DMS 273 treated with DMSO at 0.1 percent for 48 hours (cell line): ENCODE measurements at places on chromosomes 2 and 18.

- peak; percentile 22 for DNase-seq
Observed at GRCh38 chr18:77366720-77367641, 117.3 kb downstream of the GALR1 start.

DNA sequence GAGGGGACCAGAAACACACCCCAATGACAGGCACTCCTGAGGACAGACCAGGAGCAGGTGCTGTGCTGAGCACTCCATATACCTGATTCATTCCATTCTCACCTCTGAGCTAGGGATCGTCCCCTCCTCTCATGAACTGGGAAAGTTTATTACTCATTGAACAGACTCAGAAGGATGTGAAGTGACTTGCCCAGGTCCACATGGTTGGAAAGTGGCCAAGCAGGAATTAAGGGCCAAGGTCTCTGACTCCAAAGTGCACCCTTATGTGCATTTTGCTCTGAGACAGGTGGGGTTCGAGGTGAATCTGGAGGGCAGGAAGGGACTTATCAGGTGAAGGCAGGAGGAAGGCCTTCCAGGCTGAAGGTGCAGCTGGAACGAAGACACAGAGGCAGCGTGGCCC, 25.1 kb upstream of the PLB1 start:
- no peak for DNase-seq

DNA sequence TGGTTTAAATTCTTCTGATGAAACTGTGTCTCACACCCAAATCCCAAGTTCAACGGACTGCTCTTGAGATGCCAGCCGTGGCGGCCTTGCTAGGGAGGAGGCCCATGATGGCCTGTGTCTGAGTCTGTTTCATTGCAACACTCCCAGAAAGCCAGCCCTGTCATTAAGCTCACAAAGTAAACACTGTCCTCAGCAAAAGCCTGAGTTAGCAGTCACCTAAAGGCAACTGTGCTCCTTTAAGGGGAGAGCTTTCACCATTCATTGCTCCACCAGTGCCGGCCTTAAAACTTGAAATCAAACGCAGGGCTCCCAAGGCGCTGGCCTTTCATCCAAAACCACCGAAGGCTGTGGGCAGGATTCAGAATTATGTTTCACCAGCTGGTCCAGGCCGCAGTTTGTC, 42.5 kb upstream of the PPP1CB start:
- no peak for DNase-seq

- DNase-seq, result no peak
Observed at GRCh38 chr2:118529908-118530599, 317.4 kb downstream of the EN1 start.

GRCh38 chr2:214747992-214748391, 61.5 kb downstream of the BARD1 start:
- no peak for DNase-seq

GRCh38 chr18:72762515-72763122, 105.2 kb downstream of the NETO1 start:
- DNase-seq, result peak; percentile 12

DNA sequence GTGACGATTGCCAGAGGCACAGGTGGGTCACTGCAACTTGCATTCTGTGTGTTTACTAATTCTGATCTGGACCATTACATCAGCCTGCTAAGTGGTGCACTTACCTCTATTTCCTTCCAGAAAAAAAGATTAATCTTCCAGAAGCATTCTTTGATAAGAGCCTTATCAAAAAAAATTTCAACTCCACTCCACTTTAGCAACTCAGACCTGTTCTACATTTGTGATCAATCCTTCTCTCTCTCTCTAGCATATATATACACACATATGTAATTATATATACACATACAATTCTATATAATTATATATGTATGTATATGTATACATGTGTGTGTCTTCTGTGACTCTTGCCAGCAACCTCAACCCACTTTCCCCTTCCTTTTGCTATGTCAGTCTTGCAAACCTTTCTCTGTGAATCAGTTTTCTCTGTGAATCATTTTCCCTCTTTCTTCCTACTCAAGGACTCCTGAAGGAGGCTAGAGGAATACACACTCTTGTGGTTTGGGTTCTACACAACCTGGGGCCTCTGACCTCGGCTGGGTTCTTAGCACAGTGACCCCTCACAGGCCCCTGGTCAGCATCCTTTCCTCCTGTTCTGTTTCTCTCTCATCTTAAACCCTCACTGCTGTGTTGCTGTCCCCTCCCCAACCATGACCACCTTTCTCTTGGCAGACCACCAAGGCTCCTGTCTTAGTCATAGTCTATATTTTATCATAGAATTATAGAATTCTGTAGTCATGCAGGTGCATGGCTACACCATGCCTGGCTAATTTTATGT, 130.4 kb upstream of the PELI1 start:
- no peak for DNase-seq

- no peak for DNase-seq
Observed at GRCh38 chr2:128667391-128667790, 348.7 kb upstream of the HS6ST1 start.

- no peak for DNase-seq
Observed at GRCh38 chr18:52426041-52426440, 86.0 kb downstream of the DCC start.

DNA sequence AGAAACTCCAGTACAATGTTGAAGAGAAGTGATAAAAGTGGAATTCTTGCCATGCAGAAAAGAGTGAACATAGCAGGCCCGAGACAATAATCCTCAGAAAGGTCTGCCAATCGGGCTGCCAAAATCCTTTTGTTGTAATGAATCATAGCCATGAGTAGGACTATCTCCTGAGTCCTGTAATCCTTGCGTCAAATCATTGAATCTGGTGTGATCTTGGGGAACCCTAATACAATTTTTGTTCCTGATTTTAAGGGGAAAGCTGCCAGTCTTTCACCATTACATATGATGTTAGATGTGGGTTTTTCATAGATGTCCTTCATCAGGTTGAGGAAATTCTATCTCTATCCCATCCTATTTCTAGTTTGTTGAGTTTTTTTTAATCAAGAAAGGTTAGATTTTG, 2.2 kb downstream of the TPGS2 start:
- no peak for DNase-seq

DNA sequence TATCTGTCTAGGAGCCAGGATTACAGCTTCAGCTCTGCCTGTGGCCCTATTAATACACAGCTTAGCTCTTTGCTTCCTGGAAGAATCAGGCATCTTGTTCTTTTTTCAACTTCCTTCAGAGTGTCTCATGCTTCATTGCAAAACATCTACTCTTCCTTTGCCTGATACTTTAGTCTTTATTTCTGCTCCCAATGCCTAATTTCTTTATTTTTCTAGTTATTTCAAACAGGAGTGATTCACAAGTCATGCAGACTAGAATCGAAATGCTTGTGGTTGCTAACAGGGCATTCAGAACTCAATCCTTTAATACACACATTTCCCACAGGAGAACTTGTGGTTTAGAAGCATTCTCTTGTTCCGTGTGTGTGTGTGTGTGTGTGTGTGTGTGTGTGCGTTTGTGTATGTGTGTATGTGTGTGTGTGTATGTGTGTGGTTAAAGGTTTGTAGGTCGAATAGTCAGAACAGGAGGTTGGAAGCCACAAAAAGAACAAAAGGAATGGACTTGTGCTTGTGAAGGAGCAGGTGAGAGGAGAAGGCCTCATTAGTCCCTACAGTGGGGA, 28.3 kb upstream of the INSIG2 start:
- DNase-seq, result no peak

- no peak for DNase-seq
Observed at GRCh38 chr2:11102956-11103860, 52.1 kb upstream of the SLC66A3 start.

DNA sequence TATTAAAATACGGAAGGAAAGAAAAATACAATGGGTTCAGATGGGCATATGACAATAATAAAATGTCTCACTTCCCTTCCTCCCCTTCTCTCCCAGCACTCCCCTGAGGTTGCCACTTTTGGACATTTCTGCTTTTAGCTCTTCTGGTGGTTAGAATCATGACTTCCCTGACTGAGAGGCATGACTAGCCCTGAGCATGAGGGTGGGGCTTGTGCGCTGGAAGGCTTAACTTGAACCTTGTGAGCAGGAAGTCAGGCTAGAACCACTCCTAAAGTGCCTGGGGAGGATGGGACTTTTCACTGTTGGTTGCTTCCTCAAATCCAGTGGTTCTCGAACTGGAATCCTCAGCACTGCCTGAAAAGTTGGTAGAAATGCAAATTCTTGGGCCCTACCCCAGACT, 19.7 kb upstream of the ARHGAP25 start:
- no peak for DNase-seq

GRCh38 chr2:5442736-5443135, 249.4 kb upstream of the SOX11 start:
- DNase-seq, result no peak

GRCh38 chr2:20013126-20013849, 820 bp upstream of the MATN3 start:
- DNase-seq, result no peak

DNA sequence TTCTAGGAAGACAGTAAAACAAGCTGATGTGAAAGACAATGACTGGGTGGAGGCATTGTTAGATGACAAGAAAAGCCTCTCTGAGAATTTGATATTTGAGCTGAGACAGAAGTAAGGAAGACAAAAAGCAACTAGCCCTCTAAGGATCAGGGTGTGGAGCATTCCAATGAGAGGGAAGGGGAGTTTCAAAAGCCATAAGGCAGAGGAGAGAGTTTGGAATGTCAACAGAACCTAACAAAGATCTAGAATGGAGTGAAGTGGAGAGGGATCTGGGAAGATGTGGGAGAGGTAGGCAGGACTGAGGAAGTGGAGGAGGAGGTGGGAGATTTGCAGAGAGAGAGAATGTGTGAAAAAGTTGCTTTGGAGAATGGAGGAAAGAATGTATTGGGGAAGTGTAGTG, 17.3 kb upstream of the ASXL2 start:
- DNase-seq, result no peak

GRCh38 chr2:198994678-198995077, 463.1 kb downstream of the SATB2 start:
- DNase-seq, result no peak

- DNase-seq, result no peak
Observed at GRCh38 chr2:66699416-66699792, 264.5 kb downstream of the MEIS1 start.

DNA sequence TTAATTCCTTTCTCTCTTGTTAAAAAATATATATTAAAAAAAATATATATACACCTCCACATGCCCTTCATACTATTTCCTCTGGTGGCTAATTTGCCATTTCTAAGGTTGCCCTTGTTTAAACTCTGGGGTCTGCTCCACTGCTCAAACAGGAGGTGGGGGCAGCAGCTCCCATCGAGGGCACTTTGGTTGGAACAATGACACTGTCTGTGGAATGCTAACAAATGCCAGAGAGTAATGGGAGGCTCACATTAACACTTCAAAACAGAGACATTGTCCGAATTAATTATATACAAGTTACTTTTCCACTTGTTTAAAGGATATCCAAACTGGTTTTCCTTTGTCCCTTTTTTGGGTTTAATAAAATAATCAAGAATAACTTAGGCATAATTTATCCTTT, 58.8 kb upstream of the CD302 start:
- no peak for DNase-seq

- peak; percentile 30 for DNase-seq
Observed at GRCh38 chr2:231359948-231360347, 35.6 kb upstream of the B3GNT7 start.

GRCh38 chr2:232398293-232399034, 8.2 kb upstream of the ALPG start:
- DNase-seq, result no peak

DNA sequence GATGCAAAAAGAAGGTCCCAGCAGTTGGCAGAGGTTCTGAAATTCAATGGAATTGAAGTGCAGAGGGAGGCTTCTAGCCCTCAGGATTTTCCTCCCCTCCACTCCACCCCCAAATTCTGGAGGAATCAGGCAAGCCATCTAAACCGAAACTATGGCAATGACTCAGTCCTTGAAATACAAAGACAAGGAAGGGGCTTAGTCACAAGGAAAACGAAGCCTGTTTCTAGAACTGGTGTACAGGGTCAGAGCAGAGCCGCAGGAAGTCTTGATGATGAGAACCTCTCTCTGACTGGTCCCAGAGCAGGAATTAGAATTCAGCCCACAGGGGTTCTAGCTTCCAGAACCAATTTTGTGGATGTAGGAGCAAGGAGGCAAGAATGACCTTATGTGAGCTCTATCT, 111.7 kb upstream of the SCN1A start:
- no peak for DNase-seq

GRCh38 chr2:125169764-125170146, 1144.7 kb downstream of the CNTNAP5 start:
- DNase-seq, result no peak

GRCh38 chr18:23422751-23423418, 30.2 kb upstream of the RIOK3 start:
- peak; percentile 20 for DNase-seq

DNA sequence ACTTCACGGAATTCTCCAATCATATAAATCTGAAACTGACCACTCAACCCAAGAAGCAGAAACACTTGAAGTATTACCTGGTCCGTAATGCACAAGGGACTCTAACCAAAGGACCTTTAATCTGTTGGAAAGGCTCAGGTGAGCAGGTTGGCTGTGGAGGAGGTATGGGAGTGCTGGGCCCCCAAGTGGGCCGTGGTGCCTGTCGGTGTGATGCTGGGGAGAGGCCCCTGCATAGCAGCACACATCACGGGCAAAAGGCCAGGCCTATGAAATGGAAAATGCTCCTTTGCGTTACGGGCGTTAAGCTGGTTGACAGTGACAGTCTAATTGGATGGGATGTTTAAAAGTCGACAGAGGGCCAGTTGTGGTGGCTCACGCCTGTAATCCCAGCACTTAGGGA, 42.6 kb downstream of the GREB1 start:
- no peak for DNase-seq

DNA sequence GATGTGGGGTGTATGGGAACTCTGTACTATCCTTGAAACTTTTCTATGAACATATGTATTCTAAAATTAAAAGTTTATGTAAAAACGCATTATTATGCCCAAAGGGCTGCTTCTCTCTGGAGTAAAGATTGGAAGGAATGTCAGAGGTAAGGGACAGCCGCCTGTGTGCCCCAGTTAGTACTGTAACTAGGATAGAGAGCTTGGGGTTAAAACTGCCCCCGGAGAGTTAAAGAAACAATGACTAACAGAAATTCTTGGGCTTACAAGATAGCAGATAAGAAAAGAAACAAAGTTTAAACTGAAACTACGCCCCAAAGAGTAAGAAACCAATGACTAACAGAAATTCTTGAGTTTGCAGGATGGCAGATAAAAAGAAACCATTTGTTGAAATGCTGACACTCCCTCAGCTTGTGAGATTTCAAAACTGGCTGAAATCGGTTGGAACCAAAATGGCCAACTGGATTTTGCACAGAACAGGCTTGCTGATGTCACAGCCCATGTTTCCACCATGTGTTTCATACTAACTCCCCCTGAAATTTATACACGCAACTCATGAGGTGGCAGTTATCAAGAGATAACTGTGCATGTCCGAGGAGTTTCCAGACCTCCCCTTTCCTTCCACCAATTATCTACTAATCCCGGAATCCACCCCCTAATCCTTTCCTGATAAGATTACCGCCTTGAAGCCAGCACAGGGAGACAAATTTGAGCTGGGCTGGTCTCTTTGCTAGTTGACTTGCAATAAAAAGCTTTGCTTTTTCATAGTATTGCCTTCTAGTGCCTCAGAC, 8.7 kb upstream of the TXNDC2 start:
- DNase-seq, result no peak
